ENCODE measurements at places on chromosomes 7 and 10. TPM values are rescaled to one million over a fixed set of nuclear protein-coding genes. Genes with fewer than 3 reads are reported as not detected.

The LIPF gene
- not detected for total RNA-seq

DNA sequence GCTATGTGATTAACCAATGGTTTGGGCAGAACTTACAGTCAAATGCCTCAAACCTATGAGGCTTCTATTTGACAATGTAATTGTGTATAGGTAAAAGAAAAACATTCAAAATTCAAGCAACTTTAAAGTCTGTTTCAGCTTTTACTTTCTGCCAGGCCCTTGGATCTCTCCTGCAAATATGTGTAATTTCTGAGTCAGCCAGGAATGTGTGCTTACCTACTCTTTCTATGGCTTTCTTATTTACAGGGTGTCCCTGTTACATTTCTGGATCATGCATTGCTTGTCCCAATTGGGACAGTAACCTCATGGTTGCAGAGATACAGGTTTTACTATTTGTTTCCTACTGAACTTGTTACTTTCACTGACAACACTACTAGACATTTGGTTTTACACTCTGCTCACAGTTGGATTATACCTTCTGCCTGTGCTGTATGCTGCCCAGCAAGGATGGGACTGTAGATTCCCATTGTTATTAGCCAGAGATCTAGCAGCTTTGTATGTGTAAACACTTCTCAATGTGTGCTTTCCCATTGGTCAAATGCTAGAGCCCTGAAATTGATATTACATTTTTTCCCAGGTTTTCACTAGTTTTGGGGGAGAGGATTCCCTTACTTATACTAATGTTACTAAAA, 355.3 kb downstream of the ARL4A start:
- H3K4me1 ChIP-seq = no peaks in the 10 kb centered on the region
- no peaks in the 10 kb centered on the region for H3K27me3 ChIP-seq
- no peaks in the 10 kb centered on the region for H3K36me3 ChIP-seq
- no peak for DNase-seq
- no peak overlapping the region for H3K4me3 ChIP-seq

- DNase-seq = no peak
- H3K27me3 ChIP-seq = no peaks in the 10 kb centered on the region
- H3K4me3 ChIP-seq = no peak overlapping the region
- no peak overlapping the region for H3K27ac ChIP-seq
- H3K36me3 ChIP-seq = no peaks in the 10 kb centered on the region
Observed at GRCh38 chr7:135342887-135343286, 109.2 kb downstream of the STRA8 start.

The HOXA13 gene
- 0.03 TPM for total RNA-seq

The CAV1 gene
- 4.6 TPM for total RNA-seq

- H3K4me3 ChIP-seq = no peak overlapping the region
- H3K27me3 ChIP-seq = no peaks in the 10 kb centered on the region
- no peaks in the 10 kb centered on the region for H3K36me3 ChIP-seq
- H3K4me1 ChIP-seq = no peaks in the 10 kb centered on the region
Observed at GRCh38 chr7:148687555-148687954, 11.1 kb upstream of the CUL1 start.

- H3K4me3 ChIP-seq = no peak overlapping the region
- DNase-seq = no peak
- no peaks in the 10 kb centered on the region for H3K36me3 ChIP-seq
- H3K4me1 ChIP-seq = no peaks in the 10 kb centered on the region
- no peak overlapping the region for H3K27ac ChIP-seq
Observed at GRCh38 chr7:36726311-36726710, 2.0 kb upstream of the AOAH start.

- DNase-seq = no peak
- H3K36me3 ChIP-seq = no peaks in the 10 kb centered on the region
- no peak overlapping the region for H3K4me3 ChIP-seq
- peaks cover 3% of the 10 kb centered on the region for H3K27me3 ChIP-seq
- peaks cover 4% of the 10 kb centered on the region for H3K4me1 ChIP-seq
Observed at GRCh38 chr7:97007583-97007861, 2.2 kb downstream of the DLX6 start.

- H3K27ac ChIP-seq = no peak overlapping the region
- H3K27me3 ChIP-seq = no peaks in the 10 kb centered on the region
- no peaks in the 10 kb centered on the region for H3K4me1 ChIP-seq
Observed at GRCh38 chr7:28503396-28503795, 91.1 kb downstream of the CREB5 start.

DNA sequence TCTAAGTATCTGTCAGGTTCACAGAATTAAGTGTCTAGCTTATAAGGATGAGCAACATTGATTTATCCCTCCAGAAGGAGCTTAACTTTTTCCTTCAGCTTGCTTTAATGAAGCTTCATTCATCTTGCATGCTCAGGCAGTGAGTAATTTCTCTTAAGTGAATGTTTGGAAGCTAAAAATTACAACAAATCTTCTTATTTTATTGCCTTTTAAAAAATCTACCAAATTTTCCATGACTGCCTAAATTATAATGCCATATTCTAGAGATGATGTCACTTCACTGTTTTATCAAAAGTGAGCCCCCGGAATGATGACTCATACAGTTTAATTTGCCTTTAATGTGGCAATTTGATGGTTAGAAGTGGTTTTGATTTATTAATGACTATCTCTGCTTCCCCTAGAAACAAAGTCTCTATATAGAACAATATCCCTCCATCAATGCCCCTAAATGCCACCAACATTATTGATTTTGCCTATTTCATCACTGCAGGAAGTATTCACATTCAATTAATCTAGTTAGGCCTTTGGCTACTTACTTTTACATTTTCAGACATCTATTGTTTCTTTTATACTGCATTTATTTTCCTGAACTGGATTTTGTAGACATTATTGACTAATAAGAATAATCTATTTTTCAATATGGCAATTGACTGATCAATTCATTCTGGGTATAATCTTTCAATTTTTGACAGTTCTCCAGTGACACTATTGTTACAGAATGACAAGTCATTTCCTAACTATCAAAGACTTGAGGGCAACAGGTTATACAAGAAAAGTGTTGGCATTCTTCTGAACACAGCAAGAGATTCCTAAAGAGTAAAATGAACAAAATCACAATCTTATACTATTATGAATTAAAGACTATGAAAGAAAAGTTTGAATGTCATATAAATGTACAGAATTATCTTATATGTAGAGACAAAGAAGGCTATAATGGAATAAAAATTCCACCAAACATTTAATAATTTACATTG, 139.3 kb upstream of the ODAD2 start:
- H3K4me3 ChIP-seq = no peak overlapping the region
- no peak for DNase-seq
- H3K27me3 ChIP-seq = no peaks in the 10 kb centered on the region
- no peak overlapping the region for H3K27ac ChIP-seq
- H3K4me1 ChIP-seq = no peaks in the 10 kb centered on the region
- no peaks in the 10 kb centered on the region for H3K36me3 ChIP-seq

DNA sequence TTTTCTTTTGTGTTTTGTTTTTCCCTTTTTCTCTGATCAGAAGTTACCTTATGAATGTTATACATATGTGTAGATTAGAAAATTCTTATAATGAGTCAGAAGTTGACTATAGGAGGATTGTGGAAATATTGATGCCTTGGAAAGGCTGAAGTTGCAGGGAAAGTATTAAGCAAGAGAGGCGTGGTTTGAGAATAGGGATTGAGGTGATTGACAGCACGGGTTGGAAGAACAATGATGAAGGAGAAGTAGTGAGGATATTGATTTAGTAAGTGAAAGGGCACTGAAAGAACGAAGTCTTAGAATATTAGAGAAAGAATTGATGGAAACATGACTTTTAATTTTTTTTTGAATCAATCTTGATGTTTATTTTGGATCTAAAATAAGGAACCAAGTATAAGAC, 176.0 kb downstream of the EXOC4 start:
- H3K4me3 ChIP-seq = no peak overlapping the region
- no peaks in the 10 kb centered on the region for H3K36me3 ChIP-seq
- no peak overlapping the region for H3K27ac ChIP-seq
- no peak for DNase-seq
- H3K27me3 ChIP-seq = no peaks in the 10 kb centered on the region

DNA sequence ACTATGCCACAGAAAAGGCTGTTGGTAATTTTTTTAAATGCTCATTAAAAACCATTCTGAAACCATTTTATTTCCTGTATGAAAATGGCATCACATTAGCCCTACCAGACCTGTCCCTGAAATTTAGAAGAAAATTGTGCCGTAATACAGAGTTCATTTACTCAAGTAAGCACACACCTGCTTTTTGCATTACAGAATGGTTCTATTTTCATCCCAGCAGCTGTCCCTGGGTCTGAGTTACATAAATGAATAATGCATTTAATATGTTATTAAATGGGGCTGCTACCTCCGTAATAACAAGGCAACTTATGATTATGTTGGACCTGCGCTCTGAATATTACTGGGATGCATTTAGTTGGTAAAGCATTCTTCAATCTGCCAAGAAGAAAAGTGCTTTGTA, 508.9 kb downstream of the SORCS1 start:
- no peak overlapping the region for H3K27ac ChIP-seq
- H3K27me3 ChIP-seq = no peaks in the 10 kb centered on the region
- H3K4me1 ChIP-seq = no peaks in the 10 kb centered on the region
- no peak overlapping the region for H3K4me3 ChIP-seq
- no peak for DNase-seq
- H3K36me3 ChIP-seq = no peaks in the 10 kb centered on the region

DNA sequence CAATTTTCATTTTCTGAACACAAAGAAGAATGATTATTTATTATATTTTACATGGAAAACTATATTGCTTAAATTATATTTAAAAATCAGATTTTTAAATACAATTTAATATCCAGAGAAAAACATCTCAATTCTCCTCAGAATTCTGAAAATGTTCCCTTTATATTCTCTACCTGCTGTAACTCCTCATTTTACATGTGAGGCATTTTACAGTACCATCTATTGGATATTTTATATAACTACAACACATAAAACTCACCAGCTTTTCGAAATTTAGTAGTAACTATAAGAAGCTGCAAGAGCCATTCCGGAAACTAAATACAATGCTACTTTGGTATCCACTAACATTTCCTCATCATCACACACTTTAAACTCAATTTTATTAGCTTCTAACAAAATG, 264.6 kb downstream of the DGKB start:
- no peak for DNase-seq
- peaks cover 15% of the 10 kb centered on the region for H3K4me1 ChIP-seq
- H3K27ac ChIP-seq = no peak overlapping the region
- no peaks in the 10 kb centered on the region for H3K27me3 ChIP-seq
- no peak overlapping the region for H3K4me3 ChIP-seq
- H3K36me3 ChIP-seq = no peaks in the 10 kb centered on the region

- H3K27ac ChIP-seq = peak overlapping the region; percentile 33
- H3K36me3 ChIP-seq = no peaks in the 10 kb centered on the region
- no peaks in the 10 kb centered on the region for H3K27me3 ChIP-seq
- DNase-seq = no peak
Observed at GRCh38 chr10:66835400-66835799, 90.4 kb upstream of the LRRTM3 start.

GRCh38 chr10:23754941-23755340, 316.1 kb downstream of the OTUD1 start:
- no peaks in the 10 kb centered on the region for H3K27me3 ChIP-seq
- H3K4me3 ChIP-seq = no peak overlapping the region
- H3K36me3 ChIP-seq = no peaks in the 10 kb centered on the region
- DNase-seq = no peak
- H3K4me1 ChIP-seq = no peaks in the 10 kb centered on the region

GRCh38 chr10:95356-96115, 39.7 kb upstream of the ZMYND11 start:
- no peaks in the 10 kb centered on the region for H3K27me3 ChIP-seq
- no peaks in the 10 kb centered on the region for H3K36me3 ChIP-seq
- H3K27ac ChIP-seq = no peak overlapping the region
- no peak for DNase-seq
- H3K4me3 ChIP-seq = no peak overlapping the region
- H3K4me1 ChIP-seq = peaks cover 18% of the 10 kb centered on the region

DNA sequence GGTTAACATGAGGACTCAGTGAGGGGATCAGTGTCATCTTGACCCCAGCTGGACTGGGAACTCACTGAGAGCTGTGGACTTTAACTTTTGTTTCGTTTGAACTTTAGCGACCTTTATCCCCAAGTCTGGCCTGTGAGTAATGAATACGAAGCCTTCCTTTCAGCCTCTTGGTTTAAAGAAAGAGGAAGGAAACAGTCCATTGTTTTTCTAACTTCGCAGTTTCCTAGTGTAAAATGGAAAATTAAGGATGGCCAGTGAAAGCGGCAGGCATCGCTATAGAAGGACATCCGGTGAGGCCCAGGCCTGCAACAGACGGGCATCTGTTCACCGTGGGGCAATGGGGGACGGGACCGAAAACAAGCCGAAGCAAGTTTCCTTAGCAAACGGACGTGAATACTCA, 44.1 kb upstream of the ADO start:
- H3K4me1 ChIP-seq = no peaks in the 10 kb centered on the region
- no peak for DNase-seq
- H3K27me3 ChIP-seq = no peaks in the 10 kb centered on the region
- H3K27ac ChIP-seq = no peak overlapping the region
- H3K4me3 ChIP-seq = no peak overlapping the region

The MTURN gene
- 8.8 TPM for total RNA-seq

- H3K36me3 ChIP-seq = no peaks in the 10 kb centered on the region
- no peak overlapping the region for H3K27ac ChIP-seq
- no peaks in the 10 kb centered on the region for H3K4me1 ChIP-seq
- no peak overlapping the region for H3K4me3 ChIP-seq
- DNase-seq = no peak
Observed at GRCh38 chr7:109549471-109550193, 980.0 kb downstream of the DNAJB9 start.

The EZH2 gene
- 3.6 TPM for total RNA-seq

DNA sequence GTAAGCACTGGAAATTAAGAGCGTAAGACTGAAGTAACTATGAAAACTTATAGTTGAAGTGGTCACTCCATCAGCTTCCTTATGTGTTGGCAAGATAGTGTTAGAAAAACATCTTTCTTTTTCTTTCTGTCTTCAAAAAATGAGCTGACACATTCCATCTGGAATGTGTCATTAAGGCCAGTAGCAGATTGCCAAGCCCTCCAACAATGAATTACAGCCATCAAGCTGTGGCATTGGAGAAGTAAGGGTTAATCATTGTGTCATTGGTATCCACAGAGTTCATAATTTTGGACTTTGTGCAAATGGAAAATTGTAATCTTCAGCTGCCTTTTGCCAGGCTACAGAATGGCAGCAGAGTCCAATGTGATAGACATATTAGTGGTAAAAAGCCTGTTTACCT, 926.3 kb downstream of the NRG3 start:
- no peak overlapping the region for H3K4me3 ChIP-seq
- DNase-seq = no peak
- no peak overlapping the region for H3K27ac ChIP-seq

Measured in pancreas (tissue), 10 donors.